ENCODE measurements at places on chromosomes 4 and X. TPM values are rescaled to one million over a fixed set of nuclear protein-coding genes. Genes with fewer than 3 reads are reported as not detected.

DNA sequence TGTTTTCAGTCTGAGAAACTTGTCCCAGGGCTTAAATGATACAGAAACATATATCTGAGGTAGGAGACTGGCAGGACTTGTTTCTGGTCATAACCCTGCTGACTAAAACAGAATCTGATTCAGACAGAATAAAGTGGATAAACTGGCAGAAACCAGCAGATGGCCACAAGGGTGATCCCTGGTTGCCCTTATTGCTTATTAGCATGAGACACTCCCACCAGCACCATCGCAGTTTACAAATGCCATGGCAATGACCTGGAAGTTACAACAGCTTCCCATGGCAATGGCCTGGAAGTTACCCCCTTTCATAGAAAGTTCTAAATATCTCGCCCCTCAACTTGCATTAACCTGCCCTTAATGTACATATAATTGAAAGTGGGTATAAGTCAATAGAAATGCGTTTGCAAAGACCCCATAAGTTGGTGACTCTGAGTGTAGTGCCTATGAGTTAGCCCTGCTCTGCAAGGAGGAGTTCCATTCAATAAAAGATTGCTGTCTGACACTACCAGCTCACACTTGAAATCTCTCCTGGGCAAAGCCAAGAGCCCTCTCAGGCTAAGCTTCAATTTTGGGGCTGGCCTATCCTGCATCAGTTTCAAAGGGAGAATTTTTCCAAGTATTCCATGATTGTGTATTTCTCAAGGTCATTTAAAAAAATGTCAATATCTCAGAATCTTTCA, 52.9 kb upstream of the PAGE5 start:
- H3K27me3 ChIP-seq: peaks cover 3% of the 10 kb centered on the region
- H3K4me1 ChIP-seq: no peaks in the 10 kb centered on the region
- no peak overlapping the region for H3K27ac ChIP-seq
- no peaks in the 10 kb centered on the region for H3K36me3 ChIP-seq

GRCh38 chr4:88659055-88659889, 38.4 kb downstream of the NAP1L5 start:
- peak overlapping the region; percentile 70 for H3K27ac ChIP-seq
- no peaks in the 10 kb centered on the region for H3K4me1 ChIP-seq
- no peak for DNase-seq
- H3K36me3 ChIP-seq: peaks cover 65% of the 10 kb centered on the region

CNKSR2 gene
- total RNA-seq: 28.8 TPM

AFP gene
- total RNA-seq: not detected

WDR17 gene
- total RNA-seq: 11.9 TPM

GRCh38 chr4:53706422-53707032, 115.2 kb upstream of the LNX1 start:
- no peak overlapping the region for H3K4me3 ChIP-seq
- peaks cover 11% of the 10 kb centered on the region for H3K4me1 ChIP-seq
- DNase-seq: no peak
- no peaks in the 10 kb centered on the region for H3K27me3 ChIP-seq
- no peak overlapping the region for H3K27ac ChIP-seq
- no peaks in the 10 kb centered on the region for H3K36me3 ChIP-seq

GRCh38 chrX:148632444-148632843, 132.0 kb downstream of the AFF2 start:
- H3K4me1 ChIP-seq: no peaks in the 10 kb centered on the region
- H3K36me3 ChIP-seq: no peaks in the 10 kb centered on the region
- H3K27me3 ChIP-seq: no peaks in the 10 kb centered on the region
- H3K4me3 ChIP-seq: no peak overlapping the region

GRCh38 chr4:17504081-17504480, 7.8 kb downstream of the QDPR start:
- H3K4me1 ChIP-seq: no peaks in the 10 kb centered on the region
- no peak overlapping the region for H3K4me3 ChIP-seq
- peaks cover 6% of the 10 kb centered on the region for H3K36me3 ChIP-seq
- no peak overlapping the region for H3K27ac ChIP-seq
- H3K27me3 ChIP-seq: no peaks in the 10 kb centered on the region

DNA sequence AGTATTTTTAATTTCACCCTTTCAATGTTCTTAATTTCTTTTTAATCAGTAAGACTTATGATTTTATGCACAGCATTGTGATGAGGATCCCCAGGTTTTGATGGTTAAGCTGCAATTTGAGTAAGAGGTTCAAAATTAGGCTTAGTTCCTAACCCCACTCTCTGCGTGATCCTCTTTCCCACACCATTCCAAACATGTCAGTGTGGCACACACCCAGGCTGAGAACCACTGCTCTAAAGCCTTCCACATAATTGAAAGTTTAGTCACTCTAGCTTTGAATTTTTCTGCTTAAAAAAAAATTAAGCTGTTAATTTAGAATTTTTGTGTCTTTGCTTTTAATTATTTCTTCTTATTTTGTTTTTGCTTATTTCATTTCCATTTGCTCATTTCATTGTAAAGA, 68.8 kb upstream of the SLC7A11 start:
- H3K4me1 ChIP-seq: no peaks in the 10 kb centered on the region
- H3K36me3 ChIP-seq: no peaks in the 10 kb centered on the region
- no peak for DNase-seq
- no peak overlapping the region for H3K27ac ChIP-seq
- H3K4me3 ChIP-seq: no peak overlapping the region

DNA sequence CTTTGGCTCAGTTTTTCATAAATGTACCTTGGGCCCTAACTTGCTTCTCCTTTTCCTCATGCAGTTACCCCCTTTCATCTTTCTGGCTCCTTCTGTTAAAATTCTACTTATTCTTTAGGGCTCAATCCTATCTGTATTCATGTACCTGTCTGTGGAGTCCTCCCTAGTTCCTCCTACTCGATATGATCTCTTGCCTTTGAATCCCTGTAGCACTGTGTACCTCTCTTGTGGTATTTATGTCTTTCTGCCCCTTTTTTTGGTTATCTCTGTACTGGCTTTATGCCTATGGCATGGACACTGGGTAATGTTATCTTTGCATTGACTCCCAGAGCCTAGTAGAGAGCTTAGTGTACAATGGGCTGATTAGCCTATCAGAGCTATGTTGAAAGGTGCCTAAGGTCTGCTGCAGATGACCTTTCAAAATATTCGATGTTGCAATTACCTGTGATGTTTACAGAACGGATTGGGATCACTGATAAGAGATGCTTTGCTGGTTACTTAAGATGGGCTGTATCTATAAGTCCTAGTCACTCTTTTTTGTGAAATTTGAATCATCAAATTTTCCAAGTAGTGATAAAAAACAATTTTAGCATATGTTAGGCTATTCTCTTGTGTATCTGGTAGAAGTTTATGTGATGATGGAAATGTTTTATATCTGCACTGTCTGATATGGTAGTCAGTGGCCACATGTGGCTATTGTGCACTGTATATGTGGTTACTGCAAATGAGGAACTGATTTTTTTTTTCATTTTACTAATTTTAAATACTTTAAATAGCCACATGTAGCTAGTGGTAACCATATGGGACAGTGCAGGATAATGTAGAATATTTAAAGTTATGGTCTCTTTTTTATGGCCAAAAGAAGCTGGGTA, 33.5 kb downstream of the TMEM164 start:
- H3K27me3 ChIP-seq: no peaks in the 10 kb centered on the region
- no peak for DNase-seq
- H3K4me3 ChIP-seq: no peak overlapping the region

GRCh38 chr4:98564852-98565251, 93.6 kb downstream of the TSPAN5 start:
- DNase-seq: no peak
- H3K4me1 ChIP-seq: peaks cover 5% of the 10 kb centered on the region
- no peak overlapping the region for H3K4me3 ChIP-seq
- no peaks in the 10 kb centered on the region for H3K27me3 ChIP-seq
- peak overlapping the region; percentile 72 for H3K27ac ChIP-seq
- H3K36me3 ChIP-seq: no peaks in the 10 kb centered on the region

Measured in tibial nerve (tissue), 4 donors.